ENCODE measurements at places on chromosomes 5 and 9.

GRCh38 chr5:149113669-149114068 lies 27.6 kb upstream of the ABLIM3 start:
- DNase-seq = no peak

GRCh38 chr9:116555119-116555518 lies 132.0 kb upstream of the TRIM32 start:
- no peak for DNase-seq

GRCh38 chr5:120985526-120985925 lies 521.4 kb downstream of the PRR16 start:
- no peak for DNase-seq

DNA sequence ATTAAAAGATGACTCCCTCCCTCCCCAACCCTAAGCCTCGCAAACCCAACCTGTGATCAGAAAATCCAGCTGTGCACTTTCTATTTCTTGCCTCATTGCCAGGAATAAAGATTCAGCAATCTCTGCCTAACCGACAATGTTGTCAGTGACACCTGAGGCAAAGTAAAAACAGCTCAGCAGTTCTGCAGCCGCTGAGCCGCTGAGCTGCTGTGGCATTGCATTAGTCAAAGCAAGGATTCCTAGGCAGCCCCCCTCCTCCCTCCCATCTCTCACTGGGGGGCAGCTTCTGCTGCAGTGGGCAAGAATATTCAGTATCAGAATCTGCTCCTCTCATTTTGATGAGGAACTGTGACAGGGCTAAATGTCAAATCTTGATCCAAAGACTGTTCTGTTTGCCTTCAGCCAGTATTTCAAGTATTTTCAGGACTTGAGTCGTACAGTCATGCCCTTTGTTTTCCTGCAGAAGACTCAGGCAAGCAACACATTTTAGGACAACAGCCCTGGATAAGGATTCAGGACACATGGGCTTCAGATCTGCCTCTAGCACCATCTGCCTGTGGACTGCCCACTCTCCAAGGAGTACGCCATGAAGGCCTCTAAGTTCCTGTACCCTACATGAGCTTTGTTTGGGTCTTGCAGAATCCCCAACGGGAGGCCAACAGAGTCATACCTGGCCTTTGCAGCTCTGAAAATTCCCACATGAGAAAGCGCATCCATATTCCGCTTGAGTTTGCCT lies 41.1 kb upstream of the DAP start:
- no peak for DNase-seq

DNA sequence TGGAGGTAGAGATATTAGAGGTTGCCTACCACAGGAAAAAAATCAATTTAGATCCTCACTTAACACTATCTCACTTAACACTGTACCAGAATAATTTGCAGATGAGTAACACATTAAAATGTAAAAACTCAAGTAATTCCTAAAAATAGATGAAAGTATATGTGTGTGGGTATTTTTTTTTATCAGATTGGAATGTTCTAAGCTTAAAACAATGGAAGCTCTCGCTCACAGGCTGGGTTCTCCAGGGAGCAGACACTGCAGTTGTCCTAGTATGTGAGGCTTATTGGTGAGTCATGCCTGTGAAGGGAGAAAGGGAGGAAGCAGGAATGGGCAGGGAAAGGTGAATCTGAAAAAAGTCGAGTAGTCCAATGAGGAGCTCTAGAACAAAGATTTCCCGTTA lies 181.3 kb upstream of the ZNF608 start:
- DNase-seq = no peak

DNA sequence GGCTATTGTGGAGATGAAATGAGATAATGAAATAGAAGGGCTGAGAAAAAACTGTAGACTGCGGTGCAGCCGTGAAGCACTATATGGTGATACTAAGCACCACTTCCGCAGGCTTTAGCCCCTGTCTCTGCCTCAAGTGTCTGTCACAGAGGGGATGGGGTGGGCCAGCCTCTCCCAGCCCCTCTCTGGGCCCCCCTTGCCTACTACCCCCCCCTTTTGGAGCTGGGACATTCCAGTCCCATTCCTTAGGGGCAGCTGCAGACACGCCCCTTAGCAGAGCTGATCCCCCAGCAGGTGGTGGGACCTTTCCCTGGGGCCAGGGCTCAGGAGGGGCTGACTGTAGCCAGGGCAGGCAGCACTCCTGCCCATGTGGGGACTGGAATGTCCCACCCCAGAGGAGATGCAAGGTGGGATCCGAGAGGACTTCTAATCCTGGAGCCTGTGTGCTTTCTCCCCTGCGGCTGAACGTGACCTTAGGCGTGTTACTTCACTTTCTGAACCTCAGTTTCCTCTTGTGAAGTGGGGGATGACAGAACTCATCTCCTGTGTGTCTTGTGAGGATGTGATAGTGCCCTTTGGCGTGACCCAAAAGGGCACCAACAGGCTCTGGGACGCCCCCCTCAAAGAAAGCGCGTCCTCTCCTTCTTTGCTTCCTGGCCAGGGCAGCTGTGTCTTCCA lies 1.9 kb downstream of the N4BP3 start:
- no peak for DNase-seq

GRCh38 chr9:127159325-127159801 lies 36.9 kb upstream of the ANGPTL2 start:
- peak; percentile 44 for DNase-seq
